ENCODE measurements at places on chromosomes 2 and 18. TPM values are rescaled to one million over a fixed set of nuclear protein-coding genes. Genes with fewer than 3 reads are reported as not detected.

DNA sequence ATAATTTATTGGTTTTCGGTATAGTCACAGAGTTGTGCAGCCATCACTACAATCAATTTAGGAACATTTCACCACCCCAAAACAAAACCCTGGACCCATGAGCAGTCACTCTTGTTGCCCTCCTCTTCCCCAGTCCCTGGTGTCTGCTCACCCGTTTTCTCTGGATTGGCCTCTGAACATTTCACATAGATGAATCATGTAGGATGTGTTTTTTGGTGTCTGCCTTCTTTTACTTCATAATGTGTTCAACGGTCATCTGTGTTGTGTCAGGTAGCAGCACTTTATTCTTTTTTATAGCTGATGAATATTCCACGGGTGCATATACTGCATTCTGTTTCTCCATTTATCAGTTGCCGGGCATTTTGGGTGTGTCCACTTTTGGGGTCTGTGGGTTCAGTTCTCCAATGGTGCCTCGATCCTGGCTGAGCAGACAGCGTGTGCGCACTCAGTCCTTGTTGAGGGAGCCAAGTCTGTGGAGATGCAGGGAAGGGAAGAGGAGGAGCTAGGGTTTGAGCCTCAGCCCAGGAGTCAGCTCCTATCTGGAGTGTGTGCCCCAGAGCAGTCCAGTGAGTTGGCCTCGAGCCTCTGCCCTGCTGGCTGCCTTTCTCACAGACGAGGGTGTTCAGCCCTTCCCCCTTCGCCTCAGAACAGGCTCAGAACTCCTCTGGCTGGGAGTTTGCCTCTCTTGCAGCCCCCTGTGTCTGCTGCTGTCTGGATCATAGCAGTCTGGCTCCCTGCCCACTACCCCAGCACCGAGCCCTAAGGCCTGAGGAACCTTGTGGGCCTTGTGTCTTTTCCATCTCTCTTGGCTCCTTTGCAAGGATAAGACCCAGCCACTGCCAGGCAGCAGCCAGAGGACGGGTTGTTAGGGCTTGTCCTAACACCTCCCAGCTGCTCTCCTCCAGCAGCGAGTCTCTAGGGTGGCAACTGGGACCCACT, 18.0 kb downstream of the C2orf74 start:
- DNase-seq, result no peak

Gene NOSTRIN
- not detected for total RNA-seq

DNA sequence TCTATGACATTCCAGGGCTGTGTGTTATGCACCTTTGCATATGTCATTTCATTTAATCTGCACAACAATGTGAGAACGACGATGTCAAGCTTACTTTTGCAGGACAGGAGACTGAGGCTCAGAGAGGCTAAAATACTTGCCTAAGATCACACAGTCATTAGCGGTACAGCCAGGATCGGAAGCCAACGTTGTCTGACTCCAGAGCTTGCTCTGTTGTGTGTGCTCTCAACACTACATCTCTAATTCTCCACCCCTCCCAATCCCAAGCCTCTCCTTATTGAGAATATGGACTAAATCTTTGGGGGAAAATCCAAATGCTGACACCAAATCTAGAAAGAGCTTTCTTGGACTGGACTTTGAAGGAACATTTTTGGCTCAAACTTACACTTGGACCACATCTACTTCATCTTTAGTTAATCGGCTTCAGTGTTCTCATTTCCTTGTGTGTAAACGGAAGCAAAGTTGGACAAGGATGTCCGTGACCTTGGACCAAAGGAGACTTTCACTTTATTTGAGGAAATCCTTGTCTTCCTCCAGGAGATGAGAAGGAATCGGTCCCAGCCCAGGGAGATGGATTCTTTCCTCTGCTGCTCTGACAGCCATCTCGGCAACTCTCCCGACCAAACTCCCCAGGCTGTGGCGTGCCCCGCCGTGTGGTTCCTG, 242.4 kb downstream of the LPIN1 start:
- no peak for DNase-seq

GRCh38 chr18:79772865-79773696, 24.7 kb upstream of the KCNG2 start:
- DNase-seq, result no peak

DNA sequence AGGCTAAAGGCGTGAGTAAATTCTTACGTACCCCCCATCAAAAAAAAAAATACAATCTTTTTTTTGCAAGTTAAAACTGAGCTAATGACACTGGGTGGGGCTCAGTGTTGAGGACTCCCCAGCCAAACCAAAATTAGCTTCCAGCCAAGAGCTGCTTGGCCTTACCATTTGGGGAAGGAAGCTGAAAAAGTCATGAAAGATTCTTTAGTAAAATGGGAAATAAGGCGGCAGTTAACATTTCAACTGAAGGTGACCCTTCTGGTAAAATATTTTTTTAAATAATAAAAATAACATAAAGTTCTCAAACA, 16.4 kb downstream of the SMAD7 start:
- no peak for DNase-seq

- no peak for DNase-seq
Observed at GRCh38 chr2:33000986-33001385, 54.2 kb downstream of the LTBP1 start.

Gene C2orf66
- not detected for total RNA-seq

Gene PSME4
- 42.0 TPM for total RNA-seq

- DNase-seq, result no peak
Observed at GRCh38 chr18:6537475-6537874, 122.8 kb upstream of the L3MBTL4 start.

GRCh38 chr2:208415255-208415654, 8.7 kb downstream of the PTH2R start:
- no peak for DNase-seq

DNA sequence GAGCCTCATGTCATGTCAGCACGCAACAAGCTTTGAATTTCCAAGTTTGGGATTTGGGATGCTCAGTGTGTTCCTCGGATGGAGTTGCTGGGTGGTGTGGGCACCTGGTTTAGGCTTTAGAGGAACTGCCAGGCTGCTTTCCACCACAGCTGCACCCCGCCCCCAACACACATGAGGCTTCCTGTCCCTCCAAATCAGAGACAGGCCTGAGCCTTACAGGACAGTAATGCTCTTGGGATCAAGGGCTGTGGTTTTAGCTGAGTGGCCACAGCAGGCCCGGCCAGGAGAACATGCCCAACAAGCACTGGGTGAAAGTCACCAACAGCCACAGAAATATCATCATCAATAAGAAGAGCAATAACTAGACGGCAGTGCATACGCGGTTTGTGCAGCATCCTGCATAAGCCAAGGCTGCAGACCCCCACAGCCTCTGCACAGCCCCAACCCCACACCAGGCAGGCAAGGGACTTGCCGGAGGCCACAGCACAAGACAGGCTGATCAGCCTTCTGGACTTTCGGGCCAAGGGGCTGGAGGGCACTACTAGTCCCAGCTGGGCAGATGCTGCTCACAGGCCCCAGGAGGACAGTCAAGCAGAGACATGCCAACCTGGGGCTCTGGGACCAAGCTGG, 29.7 kb upstream of the GPC1 start:
- peak; percentile 86 for DNase-seq

- no peak for DNase-seq
Observed at GRCh38 chr18:58269931-58270330, 225.9 kb downstream of the NEDD4L start.

Gene SNED1
- 2.9 TPM for total RNA-seq

GRCh38 chr2:141714496-141714895, 416.3 kb downstream of the LRP1B start:
- no peak for DNase-seq

Gene CD207
- total RNA-seq, result not detected

DNA sequence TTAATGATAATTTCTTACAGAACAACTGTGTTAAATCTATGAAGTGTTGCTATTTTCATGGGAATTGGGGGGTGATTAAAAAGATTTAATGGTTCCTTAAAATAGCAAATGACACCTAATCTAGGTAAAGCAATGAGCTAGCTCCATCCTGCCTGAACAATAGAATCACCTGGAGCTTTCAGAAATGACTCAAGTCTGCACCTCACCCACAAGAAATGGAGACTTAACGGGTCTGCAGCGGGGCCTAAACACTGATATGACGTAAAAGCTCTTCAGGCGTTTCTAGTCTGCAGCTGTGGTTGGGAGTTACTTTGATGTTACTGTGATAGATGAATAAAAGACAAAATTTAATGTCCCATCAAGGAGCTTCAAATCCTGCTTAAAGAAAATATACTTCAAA, 328.2 kb downstream of the RND3 start:
- no peak for DNase-seq

DNA sequence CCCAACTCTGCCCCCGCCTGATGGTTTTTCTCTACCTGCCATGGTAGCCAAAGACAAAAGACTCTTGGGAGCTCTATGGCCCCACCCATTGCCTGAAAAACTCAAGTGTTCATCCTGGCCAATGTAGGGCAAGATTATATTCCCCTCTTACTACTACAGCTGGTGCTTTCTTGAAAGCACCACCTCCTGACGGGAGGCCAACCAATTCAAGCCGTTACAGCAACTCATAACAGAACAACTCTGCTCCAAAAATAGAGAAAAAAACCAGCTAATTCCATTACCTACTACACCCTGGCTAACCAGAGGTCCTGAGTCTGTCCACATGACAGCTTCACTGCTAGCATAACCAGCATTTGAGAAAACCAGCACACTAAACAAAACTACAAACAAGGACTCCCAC, 127.5 kb upstream of the GAREM1 start:
- DNase-seq, result no peak

DNA sequence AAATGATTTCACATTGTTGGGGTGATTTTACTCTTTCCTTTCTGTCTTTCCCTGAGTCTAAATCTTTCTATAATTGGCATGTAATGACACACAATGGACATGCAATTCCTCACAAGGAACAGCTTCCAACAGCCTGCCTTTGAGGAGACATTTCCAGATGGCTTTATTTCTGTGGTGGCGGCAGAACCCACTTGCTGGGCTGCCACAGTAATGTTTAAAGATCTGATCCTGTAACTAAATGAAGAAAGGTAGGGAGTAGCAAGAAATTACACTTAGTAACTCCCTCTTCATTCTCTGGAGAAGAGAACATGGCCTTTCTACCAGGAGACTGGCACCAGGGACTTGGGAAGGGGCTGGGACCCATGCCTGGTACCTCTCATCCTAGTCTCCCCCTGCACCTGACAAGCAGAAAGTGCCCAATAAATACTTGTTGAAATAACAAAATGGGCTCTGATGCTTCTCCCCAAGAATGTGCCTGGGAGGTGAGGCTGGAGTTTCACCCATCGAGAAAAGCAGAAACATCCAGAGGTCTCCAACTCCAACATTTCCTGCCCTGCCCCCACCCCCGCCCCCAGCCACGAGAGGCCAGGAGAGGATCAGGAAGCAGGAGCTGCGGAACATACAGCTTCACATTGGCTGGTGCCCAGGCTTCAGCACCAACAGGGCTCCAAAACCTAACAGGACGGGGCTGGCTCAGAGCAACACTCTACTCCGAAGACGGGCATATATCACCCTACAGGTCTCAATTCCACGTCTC, 92.1 kb downstream of the PXDN start:
- DNase-seq, result peak; percentile 60

DNA sequence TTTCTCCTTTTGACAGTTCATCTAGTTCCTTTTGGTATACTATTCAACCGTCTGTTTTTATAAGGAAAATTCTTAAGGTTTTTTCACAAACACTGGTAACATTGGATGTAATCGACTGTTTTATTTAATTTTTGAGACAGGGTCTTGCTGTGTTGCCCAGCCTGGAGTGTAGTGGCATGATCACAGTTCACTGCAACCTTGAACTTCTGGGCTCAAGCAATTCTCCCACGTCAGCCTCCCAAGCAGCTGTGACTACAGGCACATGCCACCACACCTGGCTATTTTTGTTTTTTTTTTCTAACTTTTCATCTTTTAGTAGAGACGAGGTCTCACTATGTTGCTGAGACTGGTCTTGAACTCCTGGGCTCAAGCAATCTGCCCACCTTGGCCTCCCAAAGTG, 104.4 kb upstream of the DNMT3A start:
- DNase-seq, result no peak

Gene DAPL1
- 1.4 TPM for total RNA-seq

GRCh38 chr2:166960702-166961270, 72.5 kb downstream of the XIRP2 start:
- no peak for DNase-seq

Gene ERFE
- 1.8 TPM for total RNA-seq

DNA sequence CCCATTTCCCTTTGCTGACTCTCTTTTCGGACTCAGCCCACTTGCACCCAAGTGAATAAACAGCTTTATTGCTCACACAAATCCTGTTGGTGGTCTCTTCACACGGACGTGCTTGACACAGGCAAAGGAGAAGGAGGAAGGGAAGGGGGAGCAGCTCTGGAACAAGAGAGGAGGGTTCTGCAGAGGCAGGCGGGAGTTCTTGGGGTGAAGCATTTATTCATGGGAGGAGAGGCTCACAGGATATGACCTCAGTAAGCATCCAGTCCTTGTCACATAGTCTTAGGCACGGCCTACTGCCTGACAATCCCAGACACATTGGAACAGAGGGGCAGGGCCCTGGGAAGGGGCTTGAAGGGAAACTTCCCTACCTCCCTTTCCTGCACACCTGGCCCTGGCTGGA, 171.7 kb upstream of the HS6ST1 start:
- DNase-seq, result no peak

DNA sequence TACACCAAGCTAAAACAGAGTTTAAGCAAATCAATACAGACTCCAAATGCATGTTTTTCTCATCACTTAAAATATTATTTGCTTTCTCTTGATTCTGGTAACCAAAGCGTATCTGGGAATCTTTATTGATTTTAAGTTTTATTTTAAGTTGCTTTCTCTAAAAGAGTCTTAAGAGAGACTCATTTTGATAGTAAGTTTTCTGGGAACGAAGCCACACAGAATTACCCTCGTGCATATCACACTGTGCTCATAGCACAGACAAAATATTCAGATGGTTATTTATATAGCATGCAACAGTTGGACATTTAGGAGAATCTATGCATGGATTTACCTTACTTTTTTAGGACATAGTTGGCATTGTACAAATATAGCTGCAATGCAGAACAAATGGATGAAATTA, 597.5 kb upstream of the NRXN1 start:
- DNase-seq, result no peak

- no peak for DNase-seq
Observed at GRCh38 chr2:169670215-169670651, 24.0 kb downstream of the CFAP210 start.

DNA sequence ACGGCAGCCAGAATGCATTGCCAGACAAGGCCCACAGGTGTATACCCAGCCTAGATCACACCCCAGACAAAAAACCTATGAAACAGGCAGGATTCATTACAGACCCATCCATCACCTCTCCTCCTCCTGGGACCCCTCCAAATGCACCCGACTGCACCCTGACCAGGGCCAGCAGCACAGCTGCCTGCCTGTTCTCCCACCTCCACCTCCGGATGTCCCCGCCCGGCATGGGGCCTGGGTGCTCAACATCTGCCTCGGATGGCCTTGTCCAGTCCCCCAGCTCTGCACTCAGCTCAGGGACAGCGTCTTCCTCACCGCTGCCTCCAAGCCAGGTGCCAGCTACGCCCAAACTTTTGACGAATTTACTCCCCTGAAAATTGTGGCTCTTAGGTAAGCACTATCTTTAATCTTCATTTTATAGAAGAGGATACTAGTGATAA, 91.1 kb downstream of the TPO start:
- DNase-seq, result peak; percentile 91

- DNase-seq, result no peak
Observed at GRCh38 chr2:24038786-24039499, 8.2 kb downstream of the WDCP start.

- no peak for DNase-seq
Observed at GRCh38 chr2:134875309-134875708, 36.9 kb downstream of the ACMSD start.

Measured in chondrocyte (in vitro differentiated cells).